ENCODE measurements at places on chromosomes 12 and 14. TPM values are rescaled to one million over a fixed set of nuclear protein-coding genes. Genes with fewer than 3 reads are reported as not detected.
A peak's percentile ranks its signal among the peaks of the same experiment; 100 is the strongest.

- DNase-seq: no peak
- H3K27ac ChIP-seq: no peak overlapping the region
- no peaks in the 10 kb centered on the region for H3K4me1 ChIP-seq
- no peaks in the 10 kb centered on the region for H3K27me3 ChIP-seq
Observed at GRCh38 chr12:118304093-118304492, 68.6 kb downstream of the TAOK3 start.

DNA sequence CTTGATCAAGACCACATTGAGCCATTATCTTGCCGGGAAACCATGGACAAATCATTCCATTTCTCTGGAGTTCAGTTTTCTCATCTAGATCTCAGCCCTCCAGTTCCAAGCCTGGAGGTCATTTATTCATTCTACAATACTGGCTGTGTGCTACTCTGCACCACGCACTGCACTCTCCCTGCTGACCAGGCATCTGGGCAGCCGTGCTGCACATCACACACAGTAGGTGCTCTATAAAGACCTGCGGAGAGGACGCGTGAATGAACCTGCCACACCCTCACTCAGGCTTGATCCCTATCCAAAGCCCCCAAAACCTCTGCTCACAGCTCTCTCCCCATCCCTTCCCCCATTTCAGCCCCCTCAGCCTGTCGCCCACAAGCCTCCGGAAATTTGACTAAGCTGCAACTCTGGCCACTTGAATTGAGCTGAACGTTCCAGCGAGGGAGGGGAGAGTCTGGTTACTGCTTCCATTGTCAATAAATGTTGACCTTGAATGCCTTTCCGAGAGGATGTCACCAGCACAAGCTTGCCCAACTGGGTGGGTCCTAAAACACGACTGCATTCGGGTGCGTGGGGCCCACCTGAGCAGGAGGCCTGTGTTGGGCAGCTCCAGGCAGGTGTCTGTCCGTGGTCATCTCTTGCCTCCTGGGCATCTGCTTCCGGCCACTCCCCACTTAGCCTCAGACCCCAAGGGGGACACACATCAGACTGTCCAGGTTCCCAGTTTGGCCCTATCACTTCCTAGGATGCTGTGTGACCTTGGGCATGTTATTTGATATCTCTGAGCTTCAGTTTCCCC is 17.8 kb downstream of the FAIM2 start:
- H3K27ac ChIP-seq: no peak overlapping the region
- no peaks in the 10 kb centered on the region for H3K4me1 ChIP-seq
- no peak overlapping the region for H3K4me3 ChIP-seq
- H3K27me3 ChIP-seq: no peaks in the 10 kb centered on the region
- no peak for DNase-seq

DNA sequence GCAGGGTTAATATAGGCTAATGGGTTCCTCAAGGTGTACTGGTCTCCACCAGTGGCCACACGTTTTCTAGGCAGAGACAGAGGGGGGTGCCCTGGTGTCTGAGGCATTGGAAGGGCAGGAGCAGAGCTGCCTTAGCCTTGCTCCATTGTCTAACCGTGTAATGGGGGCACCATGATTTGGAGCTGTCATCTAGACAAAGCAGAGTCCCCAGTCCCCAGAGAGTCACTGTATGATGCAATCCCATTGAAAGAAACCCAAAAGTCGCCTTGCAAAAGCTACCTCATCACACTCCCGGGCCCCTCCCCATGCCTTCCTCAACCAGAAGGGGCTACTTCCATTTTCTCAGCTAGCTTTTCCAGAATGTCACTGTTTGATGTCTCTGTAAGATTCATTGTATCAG is 487.1 kb downstream of the AACS start:
- no peak for DNase-seq
- no peaks in the 10 kb centered on the region for H3K27me3 ChIP-seq
- H3K27ac ChIP-seq: no peak overlapping the region
- no peak overlapping the region for H3K4me3 ChIP-seq
- no peaks in the 10 kb centered on the region for H3K4me1 ChIP-seq
- H3K36me3 ChIP-seq: no peaks in the 10 kb centered on the region

- no peaks in the 10 kb centered on the region for H3K4me1 ChIP-seq
- no peak overlapping the region for H3K4me3 ChIP-seq
- no peaks in the 10 kb centered on the region for H3K27me3 ChIP-seq
- no peak for DNase-seq
Observed at GRCh38 chr12:25106818-25107217, 88.1 kb downstream of the DNAI7 start.

DNA sequence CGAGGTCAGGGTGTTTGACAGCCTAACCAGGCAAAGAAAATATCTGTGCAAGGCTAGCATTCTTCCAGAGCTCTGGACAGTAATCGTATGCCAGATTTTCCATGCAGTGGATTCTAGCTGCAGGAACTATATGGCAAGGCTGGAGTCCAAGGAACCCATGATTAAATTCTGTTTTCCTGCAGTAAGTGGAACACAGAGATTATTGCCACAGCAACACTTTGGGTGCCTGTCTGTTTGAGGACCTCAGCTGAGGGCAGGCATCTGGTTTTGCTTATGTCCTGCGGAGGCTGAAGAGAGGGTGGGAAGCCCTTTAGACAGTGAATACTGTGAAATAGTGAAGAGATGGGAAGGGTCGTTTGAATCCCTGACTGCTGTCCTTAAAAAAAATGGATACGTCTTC is 104.4 kb downstream of the DAD1 start:
- no peaks in the 10 kb centered on the region for H3K36me3 ChIP-seq
- H3K27me3 ChIP-seq: no peaks in the 10 kb centered on the region
- peaks cover 7% of the 10 kb centered on the region for H3K4me1 ChIP-seq
- no peak overlapping the region for H3K4me3 ChIP-seq
- peak overlapping the region; percentile 67 for H3K27ac ChIP-seq

DNA sequence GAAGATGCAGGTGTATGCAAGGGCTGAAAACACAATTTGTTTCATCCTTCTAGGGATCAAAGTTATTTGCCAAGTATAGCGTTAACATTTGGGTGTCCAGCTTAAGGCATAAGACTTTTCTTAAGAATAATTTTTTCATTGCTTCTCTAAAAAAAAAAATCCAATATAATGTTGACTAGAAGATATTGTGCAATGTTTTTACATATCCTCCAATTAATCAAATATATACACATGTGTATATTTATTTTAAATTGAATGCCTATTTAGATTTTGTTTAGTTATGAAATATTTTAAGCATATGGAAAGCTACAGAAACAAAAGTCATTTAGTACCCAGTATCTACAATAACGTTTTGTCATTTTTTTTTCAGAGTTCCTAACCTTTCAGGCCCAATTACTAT is 28.5 kb upstream of the KRR1 start:
- H3K36me3 ChIP-seq: no peaks in the 10 kb centered on the region
- DNase-seq: no peak
- no peaks in the 10 kb centered on the region for H3K4me1 ChIP-seq
- no peak overlapping the region for H3K27ac ChIP-seq
- no peak overlapping the region for H3K4me3 ChIP-seq

HAL gene
- total RNA-seq: 1.1 TPM

ACOT4 gene
- 1.5 TPM for total RNA-seq

DACT1 gene
- 18.5 TPM for total RNA-seq

BBS10 gene
- total RNA-seq: 8.3 TPM
